ENCODE measurements at places on chromosomes 13 and 19.
A peak's percentile ranks its signal among the peaks of the same experiment; 100 is the strongest.

DNA sequence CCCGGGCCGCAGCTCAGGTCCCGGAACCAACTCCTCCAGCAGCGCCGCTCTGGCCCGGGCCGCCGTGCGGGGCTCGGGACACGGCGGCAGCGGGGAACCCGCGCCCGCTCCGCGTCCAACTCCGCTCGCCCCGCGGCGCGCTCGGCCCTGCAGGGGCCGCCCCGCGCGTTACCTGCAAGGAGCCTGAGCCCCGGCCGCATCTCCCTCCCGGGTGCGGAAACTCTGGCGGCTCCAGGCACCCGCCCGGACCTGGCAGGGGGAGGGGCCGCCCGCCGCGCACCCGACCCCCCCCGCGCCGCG lies at the start of gene TMTC4:
Gene TMTC4, minus strand, starts transcription at position 224 of the 300 bp plus-strand sequence. CDS start 4,433 bp downstream, outside the sequence.
- DNase-seq, result no peak

GRCh38 chr13:30052120-30052519 lies 201.7 kb upstream of the UBL3 start:
- no peak for DNase-seq

DNA sequence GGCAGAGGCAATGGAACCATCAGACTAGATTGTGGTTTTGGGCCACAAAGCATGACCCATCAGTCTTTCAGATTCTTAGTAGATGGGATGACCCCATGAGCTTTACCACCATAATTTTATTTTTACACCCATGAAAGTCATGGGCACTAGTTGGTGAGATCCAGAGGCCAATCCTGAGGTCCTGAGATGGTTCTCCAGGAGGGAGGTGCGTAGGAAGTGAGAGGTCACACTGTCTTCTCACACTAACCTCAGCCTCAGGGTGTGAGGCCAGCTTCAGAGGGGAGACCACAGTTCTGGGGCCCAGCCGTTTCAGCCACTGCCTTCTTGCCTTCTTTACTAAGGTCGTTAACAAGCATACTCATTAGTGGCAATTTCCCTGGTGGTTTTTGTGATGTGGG lies 106.4 kb downstream of the AKAP11 start:
- DNase-seq, result no peak

DNA sequence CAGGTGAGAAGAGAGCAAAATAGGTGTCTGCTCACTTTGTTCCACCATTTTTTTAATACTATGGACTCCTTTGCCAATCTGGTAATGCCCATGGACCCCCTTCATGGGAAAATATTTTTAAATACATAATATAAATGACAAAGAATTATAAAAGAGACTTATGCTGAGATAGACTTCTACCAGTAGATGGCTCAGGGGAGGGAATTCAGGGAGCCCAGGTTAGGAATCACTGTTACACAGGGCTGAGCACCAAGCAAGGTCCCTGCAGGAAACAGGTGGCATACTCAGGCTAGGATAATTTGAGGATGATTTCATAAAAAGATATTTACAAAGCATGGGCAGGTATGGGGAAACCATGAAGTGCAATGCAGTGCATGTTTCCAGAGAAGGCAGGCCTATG lies 525.9 kb downstream of the FGF9 start:
- no peak for DNase-seq

DNA sequence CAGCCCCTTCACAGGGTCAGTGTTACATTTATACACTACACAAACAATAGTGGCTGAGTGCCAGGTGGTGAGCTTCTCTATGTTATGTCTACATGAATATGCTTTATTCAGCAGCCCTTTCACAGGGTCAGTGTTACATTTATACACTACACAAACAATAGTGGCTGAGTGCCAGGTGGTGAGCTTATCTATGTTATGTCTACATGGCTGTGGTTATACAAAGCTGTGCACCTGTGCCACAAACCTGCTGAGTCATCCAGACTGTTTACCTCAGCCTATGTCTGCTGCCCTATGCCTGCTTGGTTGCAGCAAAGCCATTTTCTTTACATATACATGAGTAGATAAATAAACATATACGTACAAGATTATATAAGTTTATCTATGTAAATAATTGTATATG lies 76.5 kb downstream of the ZNF726 start:
- DNase-seq, result peak; percentile 16

- DNase-seq, result no peak
Measured at GRCh38 chr13:41231025-41231677, 32.2 kb downstream of the MTRF1 start.

GRCh38 chr13:52955472-52955874 lies 73.1 kb upstream of the OLFM4 start:
- DNase-seq, result no peak

DNA sequence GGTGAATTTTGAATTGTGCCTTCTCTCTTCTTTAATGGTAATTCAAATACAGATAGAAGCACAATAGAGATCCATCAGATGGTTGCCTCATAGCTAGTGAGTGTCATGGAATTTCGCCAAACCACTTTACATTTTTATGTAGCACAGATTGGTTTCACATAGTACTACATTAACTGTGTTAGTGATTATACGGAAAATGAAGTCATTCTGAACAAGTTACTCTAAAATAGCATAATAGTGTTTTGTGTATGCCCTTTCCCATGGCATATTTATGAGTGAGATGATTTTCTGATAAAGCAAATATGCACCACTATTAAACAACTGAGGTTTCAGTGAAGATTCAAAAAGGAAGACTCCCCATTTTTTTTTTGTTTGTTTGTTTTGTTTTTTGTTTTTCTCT lies 1623.5 kb downstream of the PCDH9 start:
- no peak for DNase-seq

DNA sequence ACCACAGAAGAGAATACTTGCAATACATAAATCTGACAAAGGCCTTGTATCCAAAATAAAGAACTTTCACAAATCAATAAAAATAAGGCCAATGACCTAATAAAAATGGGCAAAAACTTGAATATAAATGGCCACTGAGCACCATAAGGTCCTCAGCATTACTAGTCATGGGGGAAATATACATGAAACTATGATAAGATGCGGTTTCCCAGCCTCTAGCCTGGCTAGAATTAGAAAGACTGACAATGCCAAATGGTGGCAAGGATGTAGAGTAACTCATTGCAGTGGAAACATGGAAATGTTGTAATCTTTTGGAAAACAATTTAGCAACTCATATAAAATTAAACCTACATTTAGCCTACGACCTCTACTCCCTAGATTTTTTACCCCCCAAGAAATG lies 227.1 kb downstream of the GGACT start:
- DNase-seq, result no peak

DNA sequence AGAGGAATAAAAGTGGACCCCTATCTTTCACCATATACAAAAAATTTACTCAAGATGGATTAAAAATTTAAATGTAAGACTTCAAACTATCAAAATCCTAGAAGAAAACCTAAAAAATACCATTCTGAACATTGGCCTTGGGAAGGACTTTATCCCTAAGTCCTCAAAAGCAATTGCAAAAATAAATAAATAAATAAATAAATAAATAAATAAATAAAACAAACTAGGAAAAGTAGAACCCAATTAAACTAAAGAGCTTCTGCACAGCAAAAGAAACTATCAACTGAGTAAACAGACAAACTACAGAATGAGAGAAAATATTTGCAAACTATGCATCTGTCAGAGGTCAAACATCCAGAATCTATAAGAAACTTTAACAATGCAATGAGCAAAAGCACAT lies 874.9 kb upstream of the PCDH20 start:
- no peak for DNase-seq

- no peak for DNase-seq
Measured at GRCh38 chr13:52359534-52359933, 46.4 kb downstream of the THSD1 start.

GRCh38 chr13:77878190-77878589 lies 40.4 kb downstream of the EDNRB start:
- DNase-seq, result no peak

DNA sequence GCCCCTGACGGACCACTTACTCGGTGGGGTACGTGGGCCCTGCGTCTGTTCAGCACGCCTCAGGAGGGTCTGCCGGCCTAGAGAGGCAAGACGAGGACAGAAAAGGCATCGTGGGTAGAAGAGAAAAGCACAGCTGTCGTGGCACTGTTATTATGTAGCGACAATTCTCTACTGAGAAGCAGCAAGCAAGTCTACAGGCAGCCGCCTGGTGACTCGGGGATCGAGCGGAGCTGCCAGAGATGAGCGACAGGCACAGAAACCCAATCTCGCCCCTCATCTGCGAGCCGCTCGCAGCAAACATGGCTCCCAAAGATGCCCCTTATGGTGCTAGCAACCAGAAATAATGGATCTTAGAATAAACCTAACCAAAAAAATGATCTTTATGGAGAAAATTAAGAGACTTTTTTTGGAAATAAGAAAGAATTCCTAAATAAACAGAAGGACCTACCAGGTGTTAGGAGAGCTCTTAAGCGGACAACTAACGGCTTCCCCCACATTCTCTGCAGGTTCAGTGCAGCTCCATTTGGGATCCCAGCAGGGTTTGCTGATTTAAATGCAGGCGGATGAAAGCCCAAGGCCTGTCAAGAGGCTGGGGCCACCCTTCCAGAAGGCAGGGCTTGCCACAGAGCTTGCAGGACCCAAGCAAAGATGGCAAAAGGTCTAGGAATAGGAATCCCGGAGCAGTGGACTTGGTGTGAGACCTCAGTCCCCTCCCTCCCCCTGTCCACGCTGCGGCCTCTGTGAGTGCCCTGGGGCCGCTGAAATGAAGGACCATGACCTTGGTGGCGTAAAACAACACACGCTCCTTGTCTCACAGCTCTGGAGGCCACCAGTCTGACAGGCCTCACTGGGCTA lies 152.6 kb downstream of the KDM4B start:
- no peak for DNase-seq

DNA sequence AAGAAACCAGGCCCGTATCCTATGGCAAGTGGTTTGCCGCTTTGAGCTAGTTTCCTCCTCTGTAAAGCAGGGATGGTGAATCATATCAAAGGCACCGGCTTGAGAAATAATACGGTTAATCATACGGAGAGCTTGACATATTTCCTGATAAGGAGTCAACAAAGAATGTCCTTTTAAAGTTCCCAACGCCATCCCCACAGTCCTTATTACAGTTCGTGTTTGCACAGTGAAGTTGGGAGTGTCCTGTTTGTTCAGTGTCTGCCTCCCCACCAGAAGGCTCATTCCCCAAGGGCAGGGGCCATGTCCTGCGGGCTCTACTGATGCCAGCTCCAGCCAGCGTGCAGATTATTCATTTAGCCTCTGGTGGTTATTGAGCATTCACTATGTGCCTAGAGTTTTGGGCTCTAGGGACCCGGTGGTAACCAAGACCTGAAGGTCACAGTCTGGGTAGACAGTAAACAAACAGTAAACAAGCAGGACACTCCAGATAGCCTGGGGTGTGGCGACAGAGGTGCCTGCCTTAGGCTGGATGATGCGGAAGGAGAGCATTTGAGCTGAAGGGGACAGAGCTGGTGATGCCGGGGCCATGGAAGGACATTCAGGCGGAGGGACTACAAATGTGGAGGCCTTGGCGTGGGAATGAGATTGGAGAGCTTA lies 6.3 kb downstream of the GRAMD1A start:
- no peak for DNase-seq

GRCh38 chr19:29683009-29683408 lies 17.7 kb downstream of the PLEKHF1 start:
- no peak for DNase-seq

DNA sequence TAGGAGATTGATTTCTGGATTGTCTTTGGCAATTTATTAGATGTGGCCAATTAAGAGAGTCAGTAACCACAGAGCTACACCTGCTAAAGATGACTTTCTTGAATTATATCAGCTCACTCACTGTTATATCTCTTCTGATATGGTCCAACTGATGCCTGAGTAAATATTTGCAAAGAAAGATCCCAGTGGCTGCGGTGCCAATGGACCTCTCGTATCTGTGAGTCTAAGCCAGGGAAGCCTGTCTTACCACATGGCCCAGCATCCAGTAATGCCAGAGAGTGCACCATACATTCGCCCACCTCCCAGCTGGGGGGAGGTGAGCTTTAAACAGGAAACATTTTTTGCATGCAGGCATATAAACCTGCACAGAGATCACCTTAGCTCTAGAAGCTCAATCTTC lies 82.7 kb upstream of the SLC15A1 start:
- DNase-seq, result no peak

Measured in OCI-LY7 (cell line).